Frontal cortex (tissue), 4 donors: ENCODE measurements at places on chromosomes 12 and 14. TPM values are rescaled to one million over a fixed set of nuclear protein-coding genes. Genes with fewer than 3 reads are reported as not detected.
A peak's percentile ranks its signal among the peaks of the same experiment; 100 is the strongest.

DNA sequence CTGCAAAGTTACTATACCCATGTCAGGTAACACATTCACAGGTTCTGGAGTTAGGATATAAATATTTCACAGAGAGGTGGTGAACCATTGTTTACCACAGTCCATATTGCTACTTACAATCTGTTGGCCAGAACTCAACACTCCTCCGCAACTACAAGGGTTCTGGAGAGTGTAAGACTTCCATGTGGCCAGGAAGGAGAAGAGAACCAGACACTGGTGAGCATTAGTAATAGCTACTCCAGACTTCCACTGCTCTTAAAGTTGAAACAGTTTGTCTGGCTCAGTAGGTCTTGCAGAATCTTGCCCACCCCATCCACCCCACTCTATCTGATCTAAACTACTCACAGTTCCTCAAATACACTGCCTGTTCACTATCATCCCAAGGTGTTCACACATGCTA is 369.6 kb downstream of the DUSP6 start:
- DNase-seq = no peak

- no peak for DNase-seq
Measured at GRCh38 chr12:68305278-68305677, 26.9 kb downstream of the MDM1 start.

The ESPL1 gene
- total RNA-seq = 1.2 TPM

- no peak for DNase-seq
Measured at GRCh38 chr12:26473291-26473690, 277.9 kb downstream of the SSPN start.

The SMCO2 gene
- total RNA-seq = not detected

DNA sequence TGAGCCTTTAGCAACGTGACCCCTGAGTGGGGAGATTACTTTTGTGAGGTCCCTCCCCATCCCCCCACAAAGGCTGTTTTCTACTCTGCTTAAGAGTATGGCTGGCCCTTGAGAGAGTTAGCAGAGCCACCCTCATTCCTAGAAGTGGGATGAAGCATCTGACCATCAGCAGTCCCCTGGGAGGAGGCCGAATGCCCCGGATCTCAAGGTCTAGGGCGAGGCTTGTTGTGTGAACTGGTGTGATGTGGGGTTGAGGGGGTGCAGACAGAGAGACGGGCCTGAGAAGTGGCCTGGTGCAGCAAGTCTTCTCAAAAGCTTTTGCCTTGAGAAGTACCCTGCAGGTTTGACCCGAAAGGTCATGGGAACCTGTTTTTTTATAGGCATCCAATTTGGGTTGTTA is 153.0 kb upstream of the FKBP4 start:
- no peak for DNase-seq

- no peak for DNase-seq
Measured at GRCh38 chr12:95653771-95654546, 102.7 kb upstream of the USP44 start.

GRCh38 chr14:97100306-97100705 is 303.1 kb downstream of the VRK1 start:
- DNase-seq = no peak

DNA sequence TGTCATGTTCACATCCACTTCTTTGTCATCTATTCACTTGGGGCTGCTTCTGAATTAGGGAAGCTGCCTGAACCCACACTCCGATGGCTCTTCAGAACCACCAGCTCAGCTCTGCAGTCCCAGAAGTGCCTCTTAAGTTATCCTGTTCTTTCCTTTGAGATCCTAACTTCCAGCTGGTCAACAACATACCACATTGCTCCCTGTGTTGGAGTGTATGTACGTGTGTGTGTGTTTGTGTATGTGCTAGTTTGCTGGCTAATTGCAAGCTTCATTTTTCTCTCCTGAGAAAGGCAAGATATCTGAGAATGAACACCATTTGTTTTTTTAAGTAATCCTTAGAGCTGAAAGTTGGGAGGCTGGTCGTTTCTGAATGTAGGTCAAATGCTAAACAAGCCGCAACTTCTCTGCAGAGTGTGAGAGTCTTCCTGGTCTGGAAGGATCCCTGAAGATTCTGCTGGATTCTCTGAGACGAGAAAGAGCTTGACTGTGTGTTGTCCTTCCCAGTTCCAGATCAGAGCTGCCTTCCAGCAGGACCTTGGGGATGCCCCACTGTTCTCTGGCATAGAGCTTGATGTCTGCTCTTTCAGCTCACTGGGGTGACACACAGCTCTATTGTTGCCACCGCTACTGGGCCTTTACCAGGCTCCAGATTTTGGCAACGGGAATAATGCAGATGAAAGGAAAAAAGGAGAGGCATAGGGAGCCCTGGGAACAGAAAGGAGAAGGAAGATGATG is 839 bp downstream of the GSG1 start:
- peak; percentile 68 for DNase-seq

GRCh38 chr12:104189915-104190555 is 25.5 kb upstream of the TXNRD1 start:
- DNase-seq = no peak

- DNase-seq = no peak
Measured at GRCh38 chr12:52817003-52817698, 3.2 kb upstream of the KRT4 start.

The KRT5 gene
- total RNA-seq = not detected

The TAS2R42 gene
- total RNA-seq = not detected

DNA sequence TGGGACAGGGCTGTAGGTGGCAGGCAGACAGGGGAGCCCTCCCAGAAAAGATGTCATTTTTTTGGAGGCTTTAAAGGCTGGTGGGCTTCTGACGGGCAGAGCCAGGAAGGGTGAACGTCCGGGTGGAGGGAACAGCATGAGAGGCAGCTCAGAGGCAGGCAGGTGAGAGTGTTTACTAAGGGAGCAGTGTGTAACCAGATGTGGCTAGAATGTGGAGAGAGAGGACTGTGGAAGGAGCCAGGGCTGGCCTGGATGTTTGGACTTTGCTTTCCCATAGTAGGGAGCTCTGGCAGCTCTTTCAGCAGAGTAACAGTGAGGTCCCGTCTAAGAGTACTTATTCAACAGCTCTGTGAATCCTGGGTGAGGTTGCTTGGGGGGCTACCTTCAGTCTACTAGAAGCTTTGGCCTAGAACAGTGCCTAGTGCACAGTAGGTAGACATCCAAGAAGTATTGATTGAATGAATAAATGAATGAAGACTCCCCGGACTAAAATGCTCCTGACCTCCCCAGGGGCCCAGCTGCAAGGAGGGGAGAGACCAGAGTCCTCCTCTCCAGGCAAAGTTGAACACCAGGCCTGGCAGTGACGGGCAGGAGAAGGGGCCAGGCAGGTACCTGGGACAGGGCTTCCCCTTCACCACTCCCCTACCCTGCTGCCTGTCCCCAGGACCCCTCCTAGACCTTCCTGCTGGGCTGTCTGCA is 8.5 kb downstream of the FAM222A start:
- no peak for DNase-seq

DNA sequence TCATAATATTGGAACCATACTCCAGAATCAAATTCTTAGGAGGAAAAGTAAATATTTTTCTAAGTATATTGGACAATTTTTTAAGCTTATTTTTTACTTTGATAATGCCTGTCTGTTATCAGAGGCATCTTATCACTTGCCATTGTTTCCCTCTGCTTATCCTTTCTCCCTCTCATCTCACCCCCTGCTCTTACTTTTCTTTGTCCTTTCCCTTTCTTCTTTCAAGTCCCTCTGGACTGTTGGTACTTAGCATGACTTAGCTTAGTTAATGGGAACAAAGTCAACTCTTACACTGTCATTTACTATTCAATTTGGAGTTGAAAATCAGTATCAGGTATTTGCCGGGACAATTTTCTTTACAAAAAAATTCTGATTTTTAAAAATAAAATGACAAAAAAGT is 45.2 kb downstream of the ABCD2 start:
- no peak for DNase-seq

The CBX5 gene
- total RNA-seq = 83.2 TPM

DNA sequence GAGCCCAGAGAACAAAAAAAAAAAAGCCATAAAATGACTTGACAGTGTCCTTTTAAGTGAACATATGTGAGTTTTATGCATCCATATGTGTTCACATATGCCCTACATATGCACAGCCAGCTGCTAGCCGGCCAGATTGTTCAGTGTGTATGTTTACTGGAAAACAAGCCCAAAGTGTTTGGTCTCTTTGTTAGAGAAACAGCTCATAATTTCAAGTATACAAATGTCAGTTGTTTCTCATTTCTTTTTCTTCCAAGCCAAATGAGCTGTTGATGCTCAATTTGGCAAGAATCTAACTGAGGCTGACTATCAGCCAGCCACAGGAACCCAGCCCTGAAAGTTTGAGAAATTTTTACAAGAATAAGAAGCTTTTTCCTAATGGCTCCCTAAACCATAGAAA is 60.8 kb upstream of the TSPAN8 start:
- no peak for DNase-seq

DNA sequence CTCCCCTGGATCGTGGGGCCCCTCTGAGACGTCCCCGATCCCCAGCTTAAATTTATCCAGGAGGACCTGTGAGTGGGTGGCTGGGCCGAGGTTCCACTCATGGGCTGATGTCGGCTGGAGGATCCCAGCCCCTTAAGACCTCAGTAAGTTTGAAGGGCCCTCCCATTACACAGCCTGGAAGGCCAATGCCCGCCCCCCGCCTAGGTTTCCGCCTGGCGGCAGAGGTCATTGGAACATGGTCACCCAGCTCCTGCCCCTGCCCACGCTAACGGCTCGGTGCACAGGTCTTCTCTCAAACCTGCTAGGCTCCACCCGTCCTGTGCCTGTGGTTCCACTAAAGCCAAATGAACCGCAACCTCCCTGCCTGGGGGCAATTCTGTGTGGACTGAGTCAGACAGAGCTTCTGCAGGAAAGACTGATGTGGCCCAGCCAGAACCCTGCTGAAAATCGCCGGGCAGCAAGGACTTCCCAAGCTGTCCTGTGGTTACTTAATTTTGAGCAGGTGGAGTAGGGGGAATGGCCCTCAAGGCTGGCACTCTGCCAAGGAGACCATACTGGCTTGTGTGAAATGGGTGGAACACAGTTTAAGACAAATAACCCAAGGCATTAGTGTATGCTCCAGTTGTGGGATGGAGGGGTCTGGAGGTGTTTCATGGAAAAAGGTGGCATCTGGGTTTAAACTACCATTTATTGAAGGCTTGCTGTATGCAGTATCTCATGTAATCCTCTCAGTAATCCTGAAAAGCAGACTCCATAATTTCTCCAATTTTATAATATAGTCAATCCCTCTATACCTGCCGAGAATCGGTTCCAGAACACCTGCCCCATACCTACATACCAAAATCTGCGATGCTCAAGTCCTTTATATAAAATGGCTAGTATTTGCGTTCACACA is 903 bp upstream of the NT5DC3 start:
- peak; percentile 24 for DNase-seq

DNA sequence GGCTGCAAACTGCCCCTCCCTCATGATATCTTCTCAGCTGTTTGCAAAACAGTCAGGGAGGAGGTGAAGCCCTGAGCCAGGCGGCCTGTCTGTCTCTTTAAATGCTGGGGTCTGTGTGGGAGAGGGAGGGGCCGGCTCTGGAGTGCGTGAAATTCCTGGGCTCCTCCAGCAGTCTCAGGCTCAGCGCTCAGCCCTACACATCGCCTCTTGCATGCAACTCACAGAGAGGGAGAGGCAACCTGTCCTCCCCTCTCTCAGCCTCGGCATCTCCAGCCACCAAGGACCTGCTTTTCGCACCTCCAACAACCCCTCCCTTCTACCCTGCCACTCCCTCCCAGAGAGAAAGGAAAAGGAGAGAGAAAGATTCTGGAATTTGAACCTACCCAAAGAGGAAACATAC is at the start of gene NRXN3:
Gene NRXN3, plus strand, starts transcription at position 171 of the 400 bp plus-strand sequence. CDS start 72,721 bp downstream, outside the sequence.
- DNase-seq = peak; percentile 29

The KRT85 gene
- not detected for total RNA-seq

GRCh38 chr12:92905811-92906554 is 23.1 kb downstream of the EEA1 start:
- no peak for DNase-seq

- DNase-seq = no peak
Measured at GRCh38 chr12:103657331-103657730, 70.3 kb downstream of the STAB2 start.

The ZDHHC22 gene
- total RNA-seq = 5.7 TPM

- no peak for DNase-seq
Measured at GRCh38 chr12:15206338-15206737, 14.9 kb downstream of the RERG start.

- DNase-seq = no peak
Measured at GRCh38 chr12:125455556-125455955, 390.3 kb downstream of the AACS start.

The SLC25A47 gene
- total RNA-seq = not detected

The CIROP gene
- not detected for total RNA-seq

- DNase-seq = no peak
Measured at GRCh38 chr12:129080391-129080790, 227.1 kb downstream of the GLT1D1 start.

DNA sequence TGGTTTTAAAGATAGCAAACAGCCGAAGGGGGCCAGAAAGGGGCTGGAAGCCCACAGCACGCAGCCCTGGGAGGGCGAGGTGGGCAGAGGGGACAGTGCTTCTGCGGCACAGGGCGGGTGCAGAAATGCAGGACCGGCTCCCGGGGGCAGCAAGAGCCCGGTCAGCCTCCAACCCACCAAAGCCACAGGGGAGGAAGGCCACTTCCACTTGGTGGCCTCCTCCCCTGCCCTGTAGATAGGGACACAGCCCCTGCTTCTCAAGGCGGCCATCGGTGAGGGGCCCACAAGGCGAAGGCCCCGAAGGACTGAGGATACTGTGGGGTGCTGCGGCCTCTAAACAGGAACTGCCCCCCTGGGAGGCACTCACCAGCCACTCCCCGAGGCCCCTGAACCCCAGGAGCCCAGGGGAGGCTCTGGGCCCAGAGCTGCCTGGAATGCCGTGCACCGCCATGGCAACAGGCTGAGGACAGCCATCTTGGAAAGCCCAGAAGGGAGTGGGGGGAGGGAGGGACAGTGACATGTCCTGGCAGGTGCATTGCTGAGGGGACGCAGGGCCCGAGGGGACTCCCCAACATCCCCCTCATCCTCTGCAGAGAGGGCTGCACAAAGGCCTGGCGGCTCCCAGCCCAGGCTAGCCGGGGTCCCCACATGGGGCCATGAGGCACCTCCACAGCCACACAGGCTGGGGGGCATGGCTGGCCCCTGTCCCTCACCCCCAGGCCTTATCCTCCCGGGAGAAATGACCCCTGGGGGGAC is 114.7 kb downstream of the NCOR2 start:
- no peak for DNase-seq

The GLS2 gene
- total RNA-seq = 4.1 TPM

- DNase-seq = no peak
Measured at GRCh38 chr14:60035177-60035576, 56.5 kb upstream of the PCNX4 start.

DNA sequence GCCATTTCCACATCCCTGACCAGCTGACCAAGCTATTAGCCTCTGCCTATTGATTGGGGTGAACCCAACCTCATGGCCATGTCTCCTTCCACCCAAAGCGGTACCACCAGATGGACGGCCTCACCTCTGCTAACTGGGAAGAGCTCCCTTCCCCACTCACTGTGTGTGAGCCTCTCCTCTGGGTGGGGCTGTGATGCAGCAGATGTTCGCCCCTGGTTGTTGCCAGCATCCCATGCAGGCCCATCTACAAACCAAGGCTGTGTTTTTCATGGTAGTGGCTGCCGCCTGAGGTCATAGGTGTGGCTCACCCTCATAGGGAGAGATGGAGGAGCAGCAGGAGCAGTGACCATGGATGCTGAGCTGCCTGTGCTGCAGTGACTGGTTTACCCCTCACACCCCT is 47.6 kb upstream of the RD3L start:
- DNase-seq = no peak

The TMEM253 gene
- total RNA-seq = not detected

The E2F7 gene
- total RNA-seq = 1.2 TPM

The PIWIL1 gene
- not detected for total RNA-seq

GRCh38 chr14:30118992-30119640 is 191.5 kb upstream of the PRKD1 start:
- no peak for DNase-seq
